ENCODE measurements at places on chromosomes 5 and 9. TPM values are rescaled to one million over a fixed set of nuclear protein-coding genes. Genes with fewer than 3 reads are reported as not detected.

RNF183 gene
- total RNA-seq = 0.98 TPM

CCDC152 gene
- 0.96 TPM for total RNA-seq

FABP6 gene
- not detected for total RNA-seq

GRCh38 chr5:127849891-127850290 is 146.7 kb downstream of the CCDC192 start:
- H3K4me3 ChIP-seq = no peak overlapping the region
- no peaks in the 10 kb centered on the region for H3K36me3 ChIP-seq
- no peak for DNase-seq

- H3K4me1 ChIP-seq = no peaks in the 10 kb centered on the region
- H3K27ac ChIP-seq = no peak overlapping the region
- H3K36me3 ChIP-seq = no peaks in the 10 kb centered on the region
- H3K4me3 ChIP-seq = no peak overlapping the region
- no peak for DNase-seq
Observed at GRCh38 chr5:39119404-39120051, 45.3 kb upstream of the RICTOR start.

DNA sequence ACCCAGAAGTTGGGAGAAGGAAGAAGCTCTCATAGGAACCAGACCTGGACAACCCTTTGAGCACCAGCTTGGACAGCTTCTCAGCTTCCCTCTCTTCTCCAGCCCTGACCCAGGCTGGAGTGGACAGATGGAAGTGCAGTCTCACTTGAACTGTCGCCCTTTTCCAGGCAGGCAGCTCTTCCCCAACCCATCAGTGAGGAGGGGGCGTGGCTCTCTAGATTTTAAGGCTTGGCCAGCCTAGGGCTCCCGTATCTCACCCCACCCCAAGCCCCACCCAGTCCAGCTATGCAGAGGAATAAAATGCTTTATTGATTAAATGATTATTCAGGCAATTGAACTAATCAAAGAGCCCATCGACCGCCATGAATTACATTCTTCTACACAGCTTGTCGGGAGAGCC is 2.2 kb downstream of the PAX5 start:
- no peak for DNase-seq
- no peak overlapping the region for H3K4me3 ChIP-seq
- peaks cover 16% of the 10 kb centered on the region for H3K27me3 ChIP-seq
- no peak overlapping the region for H3K27ac ChIP-seq

DNA sequence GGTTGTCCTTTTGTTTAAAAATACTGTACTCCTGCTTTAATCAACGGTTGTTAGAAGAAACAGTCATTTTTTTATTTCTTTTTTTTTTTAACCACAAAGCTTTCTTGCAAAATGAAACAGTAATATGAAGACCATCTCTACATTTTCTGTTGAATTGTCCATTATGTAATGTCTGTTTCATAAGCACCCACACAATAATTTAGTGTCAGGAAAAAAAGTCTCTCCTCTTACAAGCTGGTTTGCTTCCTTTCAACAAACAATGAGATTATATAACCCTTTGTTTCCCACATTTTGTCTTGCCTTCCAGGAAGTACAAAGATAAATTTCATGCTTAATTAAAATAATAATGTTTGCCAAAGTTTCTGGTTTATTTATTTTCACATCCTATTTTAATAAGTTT is 16.7 kb downstream of the CTNNAL1 start:
- no peak for DNase-seq
- H3K27ac ChIP-seq = no peak overlapping the region

DNA sequence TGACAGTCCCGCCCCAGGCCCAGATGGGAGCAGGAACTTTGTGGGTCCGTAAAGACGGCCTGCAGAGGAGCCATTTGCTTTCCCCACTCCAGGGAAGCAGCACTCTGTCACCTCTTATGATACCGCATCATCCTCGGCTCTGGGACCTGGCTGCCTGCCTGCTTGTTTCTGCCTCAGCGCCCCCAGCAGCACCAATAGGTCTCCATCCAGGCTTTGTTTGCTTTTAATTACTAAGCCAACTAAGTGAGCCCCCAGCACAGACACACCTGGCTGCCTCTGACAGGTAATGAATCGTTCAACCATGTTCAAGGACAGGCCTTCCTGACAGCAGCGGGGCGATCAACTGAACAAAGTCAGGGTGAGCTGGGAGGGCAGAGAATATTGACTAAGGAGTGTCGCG is 141.4 kb downstream of the C5orf15 start:
- no peaks in the 10 kb centered on the region for H3K36me3 ChIP-seq
- H3K4me3 ChIP-seq = no peak overlapping the region
- H3K4me1 ChIP-seq = no peaks in the 10 kb centered on the region
- H3K27ac ChIP-seq = no peak overlapping the region
- no peaks in the 10 kb centered on the region for H3K27me3 ChIP-seq

DNA sequence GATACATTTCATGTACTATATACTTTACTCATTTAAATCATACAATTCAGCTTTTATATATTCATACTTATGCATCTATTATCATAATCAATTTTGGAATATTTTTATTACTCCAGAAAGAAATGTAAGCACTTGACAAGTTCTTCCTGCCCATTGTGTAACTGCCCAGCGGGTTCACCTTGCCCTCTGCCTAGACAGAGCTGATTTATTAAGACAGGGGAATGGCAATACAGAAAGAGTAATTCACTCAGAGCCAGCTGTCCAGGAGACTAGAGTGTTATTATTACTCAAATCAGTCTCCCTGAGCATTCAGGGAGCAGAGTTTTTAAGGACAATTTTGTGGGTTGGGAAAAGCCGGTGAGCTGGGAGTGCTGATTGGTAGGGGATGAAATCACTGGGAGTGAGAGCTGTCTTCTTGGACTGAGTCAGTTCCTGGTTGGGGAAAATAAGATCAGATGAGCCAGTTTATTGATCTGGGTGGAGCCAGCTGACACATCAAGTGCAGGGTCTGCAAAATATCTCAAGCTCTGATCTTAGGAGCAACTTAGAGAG is 16.1 kb upstream of the SPIN1 start:
- H3K36me3 ChIP-seq = no peaks in the 10 kb centered on the region
- H3K27me3 ChIP-seq = no peaks in the 10 kb centered on the region
- no peaks in the 10 kb centered on the region for H3K4me1 ChIP-seq
- DNase-seq = no peak
- H3K4me3 ChIP-seq = no peak overlapping the region

DNA sequence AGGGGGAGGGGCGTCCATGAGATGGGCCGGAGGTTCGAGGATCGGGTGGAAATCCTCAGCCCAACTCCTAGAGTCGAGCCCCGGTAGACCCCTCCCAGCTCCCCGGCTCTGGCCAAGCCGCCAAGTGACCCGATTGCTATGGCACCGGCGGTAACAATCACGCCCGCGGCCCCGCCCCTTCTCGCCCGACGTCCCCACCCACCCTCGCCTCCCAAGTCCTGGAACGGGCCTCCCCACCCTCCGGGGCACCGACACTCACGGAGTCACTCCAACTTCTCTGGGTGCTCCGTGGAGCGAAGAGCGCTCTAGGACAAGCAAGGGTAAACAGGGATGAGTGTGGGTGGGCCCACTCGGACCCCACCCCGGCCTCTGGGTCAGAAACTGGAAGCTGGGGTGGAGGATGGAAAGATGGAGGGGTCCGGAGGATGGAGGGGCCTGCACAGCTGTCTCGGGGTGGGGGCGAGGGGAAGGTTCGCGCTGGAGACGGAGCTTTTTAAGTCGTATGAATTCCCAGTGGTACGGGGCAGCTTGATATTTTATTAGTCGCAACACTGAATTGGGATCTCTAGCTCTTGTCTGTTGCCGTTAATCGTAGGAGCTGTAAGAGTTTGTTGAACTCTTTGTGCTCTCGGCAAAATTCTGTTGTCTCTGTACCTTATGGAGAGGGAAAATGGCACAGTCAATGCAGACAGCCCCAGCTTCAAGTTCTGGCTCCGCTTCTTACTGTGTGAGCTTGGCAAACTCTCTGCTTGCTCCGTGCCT is at the start of gene SPACA9:
SPACA9 (plus strand) TSS at position 204 of the 762 bp plus-strand sequence. CDS start 5,050 bp downstream, outside the sequence.
- DNase-seq = peak; percentile 73
- H3K27ac ChIP-seq = peak within 1 kb of the TSS; percentile 92
- no peaks in the 10 kb centered on the region for H3K36me3 ChIP-seq
- H3K4me1 ChIP-seq = peaks cover 5% of the 10 kb centered on the region
- no peaks in the 10 kb centered on the region for H3K27me3 ChIP-seq
- H3K4me3 ChIP-seq = peak within 1 kb of the TSS; percentile 65

DNA sequence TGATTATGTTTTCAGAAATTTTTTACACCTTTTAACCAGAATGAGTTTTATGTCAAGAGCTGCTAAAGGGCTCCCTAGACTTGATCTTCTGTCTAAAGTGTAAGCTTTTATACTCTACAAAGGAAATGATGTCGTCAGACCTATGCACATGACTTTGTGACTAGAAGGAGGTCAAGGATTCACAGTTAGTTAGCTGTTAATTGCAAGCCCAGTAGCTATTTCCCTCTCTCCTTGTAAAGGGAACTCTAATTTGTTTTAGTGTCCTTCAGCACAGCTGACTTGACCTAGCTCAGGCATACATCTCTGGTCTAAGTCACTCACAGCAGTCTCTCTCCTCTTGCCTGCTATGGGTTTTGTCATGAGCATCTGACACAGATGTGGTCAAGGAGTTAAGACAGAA is 173.5 kb upstream of the NREP start:
- no peak overlapping the region for H3K4me3 ChIP-seq
- H3K27me3 ChIP-seq = no peaks in the 10 kb centered on the region
- no peak for DNase-seq
- no peak overlapping the region for H3K27ac ChIP-seq
- no peaks in the 10 kb centered on the region for H3K36me3 ChIP-seq

- H3K27me3 ChIP-seq = no peaks in the 10 kb centered on the region
- no peaks in the 10 kb centered on the region for H3K4me1 ChIP-seq
- H3K27ac ChIP-seq = no peak overlapping the region
Observed at GRCh38 chr9:16725066-16725465, 145.4 kb downstream of the BNC2 start.

DNA sequence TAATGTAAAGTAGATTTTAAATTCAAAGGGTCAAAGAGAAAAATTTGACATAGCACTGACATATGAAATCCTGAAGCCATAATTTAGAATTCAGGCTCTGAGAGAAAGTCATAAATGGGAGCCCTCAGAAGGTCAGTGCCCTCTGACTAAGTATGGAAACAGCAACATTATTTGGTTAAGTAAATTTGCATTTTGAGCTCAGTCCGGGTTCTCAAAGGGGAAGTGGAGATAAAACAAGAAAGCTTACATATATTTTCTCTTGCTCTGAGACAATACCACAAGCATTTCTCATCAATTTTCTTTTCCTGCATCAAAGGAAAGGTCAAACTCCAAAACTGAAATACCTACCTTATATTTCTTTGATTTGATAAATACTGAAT is 348.0 kb downstream of the SEMA5A start:
- no peaks in the 10 kb centered on the region for H3K27me3 ChIP-seq
- H3K36me3 ChIP-seq = no peaks in the 10 kb centered on the region
- no peak overlapping the region for H3K27ac ChIP-seq
- no peak for DNase-seq

GRCh38 chr9:89658931-89659330 is 54.1 kb downstream of the GADD45G start:
- peaks cover 25% of the 10 kb centered on the region for H3K4me1 ChIP-seq
- H3K4me3 ChIP-seq = no peak overlapping the region
- no peak for DNase-seq

GRCh38 chr5:127002390-127002789 is 28.0 kb downstream of the MARCHF3 start:
- no peak overlapping the region for H3K4me3 ChIP-seq
- no peaks in the 10 kb centered on the region for H3K27me3 ChIP-seq
- DNase-seq = no peak
- H3K27ac ChIP-seq = no peak overlapping the region
- H3K36me3 ChIP-seq = no peaks in the 10 kb centered on the region
- H3K4me1 ChIP-seq = no peaks in the 10 kb centered on the region

GRCh38 chr5:6359555-6360322 is 18.6 kb downstream of the MED10 start:
- peaks cover 3% of the 10 kb centered on the region for H3K36me3 ChIP-seq
- no peak overlapping the region for H3K27ac ChIP-seq
- no peak overlapping the region for H3K4me3 ChIP-seq
- H3K4me1 ChIP-seq = no peaks in the 10 kb centered on the region

- no peak for DNase-seq
- no peak overlapping the region for H3K27ac ChIP-seq
Observed at GRCh38 chr5:164207646-164208045, 702.2 kb downstream of the MAT2B start.

- H3K4me3 ChIP-seq = no peak overlapping the region
- DNase-seq = no peak
- no peak overlapping the region for H3K27ac ChIP-seq
- no peaks in the 10 kb centered on the region for H3K27me3 ChIP-seq
- no peaks in the 10 kb centered on the region for H3K4me1 ChIP-seq
Observed at GRCh38 chr5:172841-173251, 18.4 kb upstream of the LRRC14B start.

- H3K36me3 ChIP-seq = no peaks in the 10 kb centered on the region
- no peaks in the 10 kb centered on the region for H3K27me3 ChIP-seq
- H3K4me1 ChIP-seq = peaks cover 3% of the 10 kb centered on the region
- peak overlapping the region; percentile 93 for H3K27ac ChIP-seq
- peak overlapping the region; percentile 85 for H3K4me3 ChIP-seq
Observed at GRCh38 chr5:39426051-39426745, 1.4 kb upstream of the DAB2 start.

- H3K27ac ChIP-seq = no peak overlapping the region
- DNase-seq = no peak
- H3K4me1 ChIP-seq = no peaks in the 10 kb centered on the region
- H3K36me3 ChIP-seq = no peaks in the 10 kb centered on the region
Observed at GRCh38 chr5:108201721-108202120, 180.2 kb downstream of the FBXL17 start.

DNA sequence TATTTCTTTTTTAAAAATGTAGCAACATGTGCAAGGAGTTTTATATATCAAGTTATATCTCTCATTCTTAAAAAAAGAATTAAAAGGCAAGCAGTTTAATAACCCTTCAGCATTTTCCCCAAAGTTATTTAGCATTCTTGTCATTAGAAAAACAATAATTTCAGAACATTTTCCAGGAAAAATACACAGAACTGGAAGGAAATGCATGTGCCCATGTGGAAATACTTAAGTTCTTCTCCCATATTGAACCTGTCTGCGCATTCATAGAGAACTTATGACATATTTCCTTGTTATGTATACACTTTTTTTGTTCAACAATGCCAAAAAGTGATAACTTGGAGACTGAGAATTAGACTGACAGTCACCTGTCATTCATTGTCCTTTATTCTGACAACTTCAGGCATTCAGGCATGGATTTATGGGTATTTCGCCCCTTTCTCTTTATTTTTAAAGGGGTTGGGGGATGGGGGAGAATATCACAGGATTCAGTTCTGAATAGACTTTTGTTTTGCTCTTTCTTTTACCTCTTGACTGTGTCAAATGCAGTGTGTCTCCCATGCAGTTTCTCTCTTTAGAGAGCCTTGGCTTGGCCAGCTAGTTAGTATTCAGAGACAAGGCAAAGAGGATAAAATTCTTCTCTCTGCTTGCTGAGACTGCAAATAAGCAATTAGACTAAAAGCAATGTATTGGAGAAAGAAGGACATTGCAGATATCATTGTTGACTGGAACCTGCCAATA is 701.0 kb downstream of the NR2F1-AS1 start:
- H3K27me3 ChIP-seq = no peaks in the 10 kb centered on the region
- DNase-seq = no peak
- no peak overlapping the region for H3K4me3 ChIP-seq
- H3K4me1 ChIP-seq = no peaks in the 10 kb centered on the region
- no peak overlapping the region for H3K27ac ChIP-seq

GRCh38 chr5:53335115-53335514 is 145.3 kb upstream of the FST start:
- no peaks in the 10 kb centered on the region for H3K27me3 ChIP-seq
- H3K4me1 ChIP-seq = no peaks in the 10 kb centered on the region
- DNase-seq = no peak
- H3K36me3 ChIP-seq = no peaks in the 10 kb centered on the region
- no peak overlapping the region for H3K4me3 ChIP-seq

Data from breast epithelium (tissue), 4 donors.